ENCODE measurements at places on chromosomes 3 and 15.
A peak's percentile ranks its signal among the peaks of the same experiment; 100 is the strongest.

- DNase-seq = no peak
These were observed 24.1 kb downstream of the FBLN2 start for GRCh38 chr3:13572926-13573623.

DNA sequence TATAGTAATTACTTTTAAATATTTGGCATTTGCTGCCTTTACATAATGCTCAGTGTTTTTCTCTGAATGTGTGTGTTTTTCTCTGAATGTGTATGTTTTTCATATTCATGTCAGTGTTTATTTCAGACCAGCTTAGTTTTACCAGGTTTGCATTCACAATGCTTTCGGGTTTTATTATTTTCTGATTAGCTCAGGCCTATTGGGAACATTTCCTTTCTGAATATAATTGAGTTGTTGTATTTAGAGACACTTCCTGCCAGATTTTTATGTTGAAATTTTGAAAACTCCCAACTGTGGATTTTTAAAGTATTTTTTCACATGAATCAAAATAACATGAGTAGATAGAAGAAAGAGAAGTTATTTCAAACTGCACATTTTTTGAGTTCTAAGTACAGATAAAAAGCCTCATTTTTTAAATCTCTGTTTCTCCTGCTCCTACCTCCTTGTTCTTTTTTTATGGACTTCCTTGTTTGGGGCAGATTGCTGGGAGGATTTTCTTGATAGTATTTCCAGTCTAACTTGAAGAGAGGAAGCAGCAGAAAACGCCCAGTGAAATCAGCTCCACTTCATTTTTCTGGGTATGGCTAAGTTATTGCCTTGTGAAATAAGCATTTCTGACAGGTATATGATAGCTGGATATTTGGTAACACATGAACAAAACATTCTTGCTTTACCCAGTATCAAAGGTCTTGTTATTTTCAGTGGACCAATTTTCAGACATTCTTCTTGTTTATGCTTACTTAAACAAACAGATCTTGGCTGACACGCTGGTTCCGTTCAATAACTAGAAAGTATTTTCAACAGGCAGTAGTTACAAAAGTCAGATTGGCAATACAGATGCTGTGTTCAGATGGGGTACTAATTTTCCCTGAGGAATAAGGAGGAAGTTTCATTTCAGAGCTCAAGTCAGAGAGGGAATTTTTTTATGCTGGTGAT, 70.7 kb downstream of the RIOX2 start:
- no peak for DNase-seq

DNA sequence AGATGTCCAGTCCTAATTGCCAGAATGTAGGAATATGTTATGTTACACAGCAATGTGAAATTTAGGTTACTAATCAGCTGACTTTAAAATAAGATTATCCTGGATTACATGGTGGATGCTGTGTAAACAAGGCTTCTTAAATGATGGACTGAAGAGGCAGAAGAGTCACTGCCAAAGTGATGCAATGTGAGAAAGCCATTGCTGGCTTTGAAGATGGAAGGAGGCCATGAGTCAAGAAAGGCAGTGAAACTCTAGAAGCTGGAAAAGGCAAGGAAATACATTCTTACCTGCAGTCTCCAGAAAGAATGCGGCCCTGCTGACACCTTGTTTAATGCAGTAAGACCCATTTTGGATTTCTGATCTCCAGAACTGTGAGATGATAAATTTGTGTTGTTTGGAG, 179.1 kb upstream of the ZPLD1 start:
- no peak for DNase-seq

DNA sequence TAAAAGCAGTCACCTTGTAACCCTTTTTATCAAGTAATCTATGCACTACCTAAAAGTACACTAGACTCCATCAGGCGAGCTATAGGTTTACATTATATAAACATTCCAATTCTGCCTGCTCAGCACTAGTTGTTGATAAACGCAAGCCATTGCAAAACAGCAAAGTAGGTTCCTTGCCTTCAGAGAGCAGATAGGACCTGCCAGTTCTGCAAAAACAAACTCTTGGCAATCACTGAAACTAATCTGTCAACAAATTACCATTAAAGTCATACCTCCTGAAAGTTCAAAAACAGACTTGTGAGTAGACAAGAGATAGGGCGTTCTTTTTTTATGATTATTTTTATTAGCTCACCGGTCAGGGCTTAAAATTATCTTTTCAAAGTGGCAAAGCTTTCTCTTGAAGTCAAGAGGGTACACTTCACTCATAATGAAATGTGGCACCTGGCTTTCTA, 392.5 kb downstream of the FOXP1 start:
- DNase-seq = no peak

DNA sequence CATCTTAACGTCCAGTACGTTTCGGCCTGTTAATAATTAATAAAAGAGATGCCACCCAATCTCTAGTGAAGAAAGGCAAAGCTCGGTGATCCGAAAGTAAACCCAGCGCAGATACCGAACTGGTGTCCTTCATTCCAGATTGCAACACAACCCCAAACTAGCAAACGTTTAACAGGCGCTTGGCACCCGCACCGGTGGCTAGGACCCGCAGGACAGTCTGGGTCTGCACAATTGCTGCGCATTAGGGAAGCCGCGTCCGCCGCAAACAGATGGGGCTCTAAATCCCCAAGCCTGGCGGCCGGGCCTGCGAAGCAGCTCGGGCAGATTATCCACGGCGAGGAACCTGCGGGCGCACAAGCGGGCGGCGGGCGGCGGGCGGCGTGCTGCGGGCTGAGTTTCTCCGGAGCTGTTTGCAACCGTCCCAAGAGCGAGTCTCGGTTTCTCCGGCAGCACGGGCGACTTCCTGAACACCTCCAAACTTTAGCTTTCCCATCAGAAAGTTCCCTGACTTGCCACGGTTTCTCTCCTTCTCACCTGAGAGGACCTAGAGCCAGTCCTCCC, 112.1 kb upstream of the ICE2 start:
- peak; percentile 80 for DNase-seq

GRCh38 chr3:140167600-140168281, 232.8 kb downstream of the CLSTN2 start:
- no peak for DNase-seq

DNA sequence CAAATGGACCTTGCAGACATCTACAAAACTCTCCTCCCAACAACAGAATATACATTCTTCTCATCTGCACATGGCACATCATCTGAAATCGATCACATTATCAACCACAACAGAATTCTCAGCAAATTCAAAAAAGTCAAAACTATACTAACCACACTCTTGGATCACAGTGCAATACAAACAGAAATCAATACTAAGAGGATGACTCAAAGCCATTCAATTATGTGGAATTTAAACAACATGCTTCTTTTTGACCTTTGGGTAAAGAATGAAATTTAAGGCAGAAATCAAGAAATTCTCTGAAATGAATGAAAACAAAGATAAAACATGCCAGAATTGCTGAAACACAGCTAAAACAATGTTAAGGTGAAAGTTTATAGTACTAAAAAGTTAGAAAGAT, 358.1 kb downstream of the NSUN3 start:
- no peak for DNase-seq

DNA sequence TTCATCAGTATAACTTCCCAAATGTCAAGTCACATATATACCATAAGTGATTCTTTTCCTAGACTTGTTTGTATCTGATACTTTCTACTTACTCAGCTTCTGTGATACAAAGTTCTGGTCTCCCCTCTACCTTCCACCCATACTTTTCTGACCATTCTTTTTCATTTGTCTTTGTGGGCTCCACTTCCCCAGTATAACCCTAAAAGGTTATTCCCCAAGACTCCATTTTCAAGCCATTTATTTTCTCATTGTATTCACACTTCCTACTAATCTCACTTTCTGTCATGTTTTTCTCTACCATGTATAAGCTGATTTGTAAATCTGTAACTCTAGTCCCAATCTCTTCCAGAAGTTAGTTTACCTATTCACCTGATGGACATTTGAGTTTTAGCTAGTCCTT, 34.0 kb downstream of the IQCB1 start:
- DNase-seq = no peak

GRCh38 chr15:48617619-48618018, 27.9 kb downstream of the FBN1 start:
- no peak for DNase-seq

DNA sequence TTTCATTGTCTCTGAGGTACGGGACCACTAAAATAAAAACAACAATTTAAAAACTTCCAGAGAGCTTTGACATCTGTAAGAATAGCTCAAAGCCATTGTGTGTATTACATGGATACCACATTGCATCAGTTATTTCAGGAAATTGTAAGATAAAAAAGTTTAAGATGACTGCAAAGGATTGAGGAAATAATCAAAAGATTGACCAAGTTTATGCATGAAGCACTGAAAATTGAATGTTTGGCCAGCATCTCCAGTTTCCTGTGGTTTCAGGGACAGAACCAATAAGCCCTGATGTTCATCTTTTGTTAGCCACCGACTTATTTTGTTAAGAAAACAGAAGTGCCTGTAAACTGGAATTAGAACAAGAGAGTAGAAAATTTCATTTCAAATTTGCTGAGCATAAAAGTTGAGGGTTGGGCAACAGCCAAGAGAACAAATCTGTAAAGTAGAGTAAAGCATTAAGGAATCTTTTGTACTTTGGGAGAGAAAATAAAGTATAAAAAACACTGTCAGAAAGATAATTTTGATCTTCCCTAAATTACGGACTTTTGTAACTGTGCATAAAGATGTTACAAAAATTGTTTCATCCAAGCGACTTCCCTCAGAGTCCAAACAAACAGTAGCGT, 211.5 kb upstream of the P2RY1 start:
- no peak for DNase-seq

GRCh38 chr15:26061248-26061647, 198.1 kb upstream of the ATP10A start:
- DNase-seq = no peak

GRCh38 chr3:157311633-157312375, 124.8 kb upstream of the PTX3 start:
- no peak for DNase-seq

DNA sequence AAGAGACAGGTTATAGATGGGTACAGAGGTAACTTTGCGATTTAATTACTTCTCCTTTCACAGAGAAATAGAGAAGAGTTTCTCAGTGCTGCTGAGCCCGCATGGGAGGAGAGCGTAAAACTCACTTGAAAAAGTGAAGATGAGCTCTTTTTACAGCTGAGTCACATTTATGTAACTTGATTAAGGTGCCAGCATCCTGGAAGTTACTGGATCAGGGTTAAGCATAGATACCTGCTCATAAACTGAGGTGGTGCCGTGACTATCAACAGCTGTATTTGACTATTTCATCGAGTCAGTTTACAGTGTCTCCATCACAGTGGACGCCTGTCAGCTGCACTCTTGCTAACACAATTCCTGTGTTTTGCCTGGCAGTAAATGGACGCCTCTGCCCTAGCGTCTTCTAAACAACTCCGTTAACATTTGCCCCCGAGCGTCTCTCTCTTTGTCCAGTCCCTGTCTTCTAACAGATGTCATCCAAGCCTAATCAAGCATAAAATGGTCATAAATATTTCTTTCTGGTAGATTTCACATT, 414.6 kb downstream of the FOXP1 start:
- DNase-seq = peak; percentile 28

- no peak for DNase-seq
These were observed 24.0 kb upstream of the BSN start for GRCh38 chr3:49530231-49530630.

GRCh38 chr15:70518201-70519003, 245.0 kb downstream of the UACA start:
- DNase-seq = no peak

DNA sequence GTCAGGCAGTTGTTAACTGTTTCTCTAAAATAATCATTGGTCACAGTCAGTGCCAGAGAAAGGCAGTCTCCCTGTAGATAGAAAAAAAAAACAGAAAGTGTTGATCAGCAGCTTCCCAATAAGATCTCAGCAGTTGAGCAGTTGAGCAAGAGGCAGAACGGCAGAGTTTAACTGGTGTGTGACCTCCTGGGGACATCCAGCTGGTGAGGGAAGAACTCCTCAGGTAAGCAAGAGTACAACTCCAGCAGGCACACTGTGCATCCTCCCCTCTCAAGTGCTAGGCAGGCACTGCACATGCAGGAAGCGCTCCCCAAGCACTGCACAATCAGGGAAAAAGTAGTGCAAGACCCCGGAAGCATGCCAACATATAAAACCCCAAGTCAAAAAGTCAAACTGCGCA, 1287.2 kb downstream of the NSUN3 start:
- no peak for DNase-seq

GRCh38 chr3:171748064-171748924, 62.0 kb downstream of the PLD1 start:
- no peak for DNase-seq

DNA sequence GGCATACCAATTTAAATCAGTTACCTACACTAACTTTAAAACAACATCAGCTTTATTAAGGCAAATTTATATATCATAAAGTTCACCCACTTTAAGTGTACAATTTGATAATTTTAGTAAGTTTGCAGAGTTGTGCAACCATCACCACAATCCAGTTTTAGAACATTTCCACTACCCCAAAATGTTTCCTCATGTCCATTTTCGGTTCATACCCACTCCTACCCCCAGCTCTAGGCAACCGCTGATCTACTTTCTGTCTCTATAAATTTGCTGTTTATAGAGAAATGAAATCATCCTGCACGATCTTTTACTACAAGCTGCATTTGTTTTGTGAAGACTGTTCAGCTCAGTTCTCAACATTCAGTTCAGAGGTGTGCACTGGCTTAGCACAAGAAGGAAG, 31.5 kb upstream of the FAM81A start:
- DNase-seq = no peak

GRCh38 chr3:62028236-62028635, 345.1 kb downstream of the FEZF2 start:
- no peak for DNase-seq

DNA sequence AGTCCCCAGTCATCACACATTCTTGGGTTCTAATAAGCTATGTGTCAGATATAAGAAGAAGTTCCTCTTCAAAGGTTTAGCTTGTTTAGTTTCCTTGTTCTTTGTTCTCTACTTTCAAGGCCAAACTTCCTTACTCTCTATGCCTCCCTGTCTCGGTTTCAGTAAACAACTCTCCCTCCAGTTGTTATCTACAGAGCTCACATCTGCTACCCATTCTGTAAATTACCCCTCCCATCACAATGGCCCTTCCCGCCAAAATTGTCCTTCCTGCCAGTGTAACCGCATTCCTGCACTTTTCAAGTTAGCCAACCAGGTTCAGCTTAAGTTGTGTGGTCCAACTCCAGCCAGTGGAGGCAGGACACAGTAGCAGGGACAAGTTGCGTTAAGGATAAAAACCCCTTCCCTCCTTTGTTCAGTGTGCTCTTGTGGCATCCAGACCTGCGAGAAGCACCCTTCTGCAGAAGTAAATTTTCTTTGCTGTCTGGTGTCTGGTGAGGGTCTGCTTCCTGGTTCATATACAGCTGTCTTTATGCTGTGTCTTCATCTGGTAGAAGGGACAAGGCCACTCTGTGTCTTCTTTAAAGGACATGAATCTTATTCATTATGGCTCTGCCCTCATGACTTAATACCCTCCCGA, 342.1 kb upstream of the GRM7 start:
- DNase-seq = no peak

DNA sequence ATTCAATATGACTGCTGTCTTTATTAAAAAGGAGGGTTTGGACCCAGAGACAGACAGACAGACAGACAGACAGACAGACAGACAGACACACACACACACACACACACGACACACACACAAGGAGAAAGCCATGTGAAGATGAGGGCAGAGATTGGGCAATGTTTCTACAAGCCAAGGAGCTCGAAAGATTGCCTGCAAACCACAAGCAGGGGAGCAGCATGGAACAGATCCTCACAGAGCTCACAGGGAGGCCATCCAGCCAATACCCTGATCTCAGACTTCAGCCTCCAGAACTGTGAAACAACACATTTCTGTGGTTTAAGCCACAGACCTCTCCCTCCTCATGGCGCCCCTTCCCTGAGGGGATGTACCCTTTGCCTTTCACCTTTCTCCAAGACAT, 35.8 kb upstream of the ABHD2 start:
- DNase-seq = no peak

GRCh38 chr3:177615015-177615414, 417.7 kb upstream of the TBL1XR1 start:
- DNase-seq = no peak

Measured in glutamatergic neuron (in vitro differentiated cells).